ENCODE measurements at places on chromosomes 5 and 9.

GRCh38 chr9:35258660-35259474 lies 97.1 kb downstream of the UNC13B start:
- DNase-seq, result no peak

- no peak for DNase-seq
Measured at GRCh38 chr9:121071756-121072421, 2.9 kb upstream of the CNTRL start.

DNA sequence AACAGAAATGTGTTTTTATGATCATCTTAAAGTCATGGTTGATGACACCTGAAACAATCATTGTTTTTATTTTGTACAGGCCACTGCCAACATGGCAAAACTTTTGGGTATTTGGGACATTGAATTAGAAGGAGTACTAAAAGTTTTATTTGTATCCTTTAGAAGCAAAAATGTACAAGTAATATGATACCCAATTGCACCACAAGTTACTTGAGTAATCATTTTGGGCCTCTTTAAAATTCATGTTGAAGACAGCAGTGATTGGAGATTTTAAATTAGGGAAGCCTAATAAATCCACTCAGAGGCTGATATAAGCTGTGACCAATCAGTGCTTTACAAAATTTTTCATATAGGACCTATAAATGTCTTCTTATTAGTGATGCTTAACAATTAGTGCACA lies 212.9 kb downstream of the MARCHF11 start:
- DNase-seq, result no peak

DNA sequence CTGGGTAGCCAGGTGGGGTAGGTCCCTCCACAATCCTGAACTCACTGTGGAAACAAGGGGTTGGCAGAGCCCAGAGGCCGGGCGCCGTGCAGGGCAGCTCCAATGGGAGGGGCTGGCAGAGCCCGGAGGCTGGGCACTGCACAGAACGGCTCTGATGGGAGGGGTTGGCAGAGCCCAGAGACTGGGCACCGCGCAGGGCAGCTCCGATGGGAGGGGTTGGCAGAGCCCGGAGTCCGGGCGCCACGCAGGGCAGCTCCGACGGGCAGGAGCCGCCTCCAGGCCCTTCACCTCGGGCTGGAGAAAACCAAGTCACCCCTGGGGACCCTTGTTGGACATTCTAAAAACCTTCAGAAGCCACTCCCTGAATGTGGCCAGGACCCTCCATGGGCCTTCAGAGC lies 9.3 kb downstream of the NACC2 start:
- DNase-seq, result no peak

- no peak for DNase-seq
Measured at GRCh38 chr5:32709750-32710549, 1.2 kb upstream of the NPR3 start.
